Stromal cell of bone marrow (primary cell): ENCODE measurements at places on chromosomes 11 and 22.

DNA sequence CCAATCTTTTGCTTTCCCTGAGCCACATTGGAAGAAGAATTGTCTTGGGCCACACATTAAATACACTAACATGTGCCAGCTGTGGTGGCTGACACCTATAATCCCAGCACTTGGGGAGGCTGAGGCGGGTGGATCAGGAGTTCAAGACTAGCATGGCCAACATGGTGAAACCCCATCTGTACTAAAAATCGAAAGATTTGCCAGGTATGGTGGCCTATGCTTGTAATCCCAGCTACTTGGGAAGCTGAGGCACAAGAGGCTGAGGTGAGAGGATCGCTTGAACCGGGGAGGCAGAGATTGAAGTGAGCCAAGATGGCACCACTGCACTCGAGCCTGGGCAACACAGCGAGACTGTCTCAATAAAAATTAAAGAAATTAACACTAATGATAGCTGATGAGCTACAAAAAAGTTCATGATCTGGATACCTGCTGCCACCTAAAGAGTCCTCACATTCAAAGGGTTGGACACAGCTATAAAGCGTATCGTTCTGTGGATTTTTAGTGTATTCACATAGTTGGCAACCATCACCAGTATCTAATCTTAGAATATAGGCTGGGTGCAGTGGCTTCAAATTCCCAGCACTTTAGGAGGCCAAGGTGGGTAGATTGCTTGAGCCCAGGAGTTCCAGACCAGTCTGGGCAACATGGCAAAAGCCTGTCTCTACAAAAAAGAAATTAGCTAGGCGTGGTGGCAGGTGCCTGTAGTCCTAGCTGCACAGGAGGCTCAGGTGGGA lies 3.4 kb upstream of the LDHC start:
- DNase-seq, result no peak

DNA sequence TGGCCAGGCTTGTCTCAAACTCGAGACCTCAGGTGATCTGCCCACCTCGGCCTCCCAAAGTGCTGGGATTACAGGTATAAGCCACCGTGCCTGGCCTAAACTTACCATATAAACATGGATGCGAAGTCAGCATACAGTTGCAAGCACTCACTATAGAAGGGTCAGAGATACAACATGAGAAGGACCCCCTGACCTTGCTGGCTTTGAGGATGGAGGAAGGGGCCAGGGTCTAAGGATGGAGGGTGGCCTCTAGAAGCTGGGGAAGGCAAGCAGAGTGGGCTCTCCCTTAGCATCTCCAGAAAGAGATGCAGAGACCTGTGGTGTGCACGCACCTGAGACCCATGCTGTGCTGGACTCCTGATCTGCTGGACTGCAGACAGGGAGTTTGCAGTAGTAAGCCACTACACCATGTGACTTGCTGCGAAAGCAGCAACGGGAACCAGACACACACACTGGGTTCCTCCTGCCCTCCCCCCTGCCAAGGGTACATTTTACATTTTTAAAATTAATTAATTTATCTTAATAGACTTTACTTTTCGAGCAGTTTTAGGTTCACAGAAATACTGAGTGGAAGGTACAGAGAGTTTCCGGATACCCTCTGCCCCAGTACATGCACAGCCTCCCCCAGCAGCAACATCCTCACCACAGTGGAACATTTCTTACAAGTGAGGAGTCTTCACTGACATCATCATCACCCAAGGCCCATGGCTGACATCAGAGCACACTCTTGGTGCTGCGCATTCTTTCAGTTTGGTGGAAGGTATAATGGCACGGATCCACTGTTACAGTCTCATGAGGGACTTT lies 170.1 kb upstream of the B3GAT1 start:
- DNase-seq, result no peak

- DNase-seq, result no peak
Measured at GRCh38 chr11:117442869-117443239, 115.2 kb downstream of the CEP164 start.

DNA sequence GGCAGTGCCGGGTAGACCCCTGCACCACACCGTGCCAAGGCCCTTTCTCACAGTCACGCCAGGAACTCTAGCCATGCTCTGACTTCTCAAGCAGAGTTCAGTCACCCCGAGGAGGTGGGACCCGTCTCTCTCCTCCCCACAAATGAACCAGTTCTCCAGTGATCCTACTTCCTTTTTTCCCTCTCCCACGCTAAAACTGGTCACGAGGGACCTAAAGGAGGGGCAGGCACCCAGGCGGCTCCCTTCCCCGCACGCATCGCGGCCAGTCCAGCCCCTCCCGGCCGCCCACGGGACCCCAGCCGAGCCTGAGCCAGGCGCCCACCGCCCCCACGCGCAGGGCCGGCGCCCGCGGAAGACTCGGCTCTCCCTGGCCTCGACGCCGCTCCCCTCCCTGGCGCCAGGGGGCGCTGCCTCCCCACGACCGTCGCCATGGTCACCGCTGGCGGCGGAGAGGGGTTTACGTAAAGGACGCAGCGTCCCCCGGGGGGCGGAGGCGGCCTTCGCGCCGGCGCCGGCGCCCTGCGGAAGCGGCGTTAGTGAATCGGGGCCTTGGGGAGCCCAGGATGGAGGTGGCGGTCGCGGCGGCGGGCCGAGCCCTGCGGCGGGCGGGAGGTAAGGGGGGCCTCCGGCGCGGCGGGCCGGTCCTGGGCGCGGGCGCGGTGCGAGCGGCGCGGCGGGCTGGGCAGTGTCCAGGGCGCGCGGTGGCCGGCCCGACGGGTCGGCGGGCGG lies at the start of gene DAGLA:
DAGLA (plus strand) TSS at position 499 of the 729 bp plus-strand sequence. CDS start 39,765 bp downstream, outside the sequence.
- DNase-seq, result no peak

GRCh38 chr11:63490551-63491239 lies at the start of gene PLAAT5:
PLAAT5 (minus strand) TSS chr11:63491167; CDS start chr11:63491034, 133 bp downstream.
- no peak for DNase-seq

- no peak for DNase-seq
Measured at GRCh38 chr22:33919391-33920196, 682 bp downstream of the LARGE1 start.
